Activated T-cell treated with anti-CD3 and anti-CD28 coated beads, Interleukin-2, amount 50 U/mL, for 1 hour (primary cell): ENCODE measurements at places on chromosomes 4 and X.

DNA sequence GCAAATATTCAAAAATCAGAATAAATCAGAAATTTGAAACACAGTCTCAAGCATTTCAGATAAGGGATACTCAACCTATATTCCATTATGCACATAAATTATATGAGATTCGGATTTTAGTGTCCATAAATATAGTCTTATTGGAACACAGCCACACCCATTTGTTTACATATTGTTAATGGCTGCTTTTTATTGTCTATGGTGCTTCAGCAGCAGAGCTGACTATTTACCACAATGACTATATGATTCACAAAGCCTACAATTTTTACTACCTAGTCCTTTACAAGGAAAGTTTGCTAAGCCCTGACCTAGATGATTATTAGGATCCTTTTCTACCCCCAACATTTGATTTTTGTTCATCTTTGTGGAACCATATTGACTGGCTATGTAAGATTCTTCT lies 63.9 kb downstream of the IL1RAPL1 start:
- no peak for DNase-seq

GRCh38 chr4:4333265-4333706 lies 43.2 kb downstream of the ZBTB49 start:
- DNase-seq: no peak

GRCh38 chr4:159425737-159426305 lies 322.9 kb downstream of the RAPGEF2 start:
- no peak for DNase-seq

GRCh38 chrX:153970357-153971123 lies 1.1 kb downstream of the HCFC1 start:
- DNase-seq: no peak

DNA sequence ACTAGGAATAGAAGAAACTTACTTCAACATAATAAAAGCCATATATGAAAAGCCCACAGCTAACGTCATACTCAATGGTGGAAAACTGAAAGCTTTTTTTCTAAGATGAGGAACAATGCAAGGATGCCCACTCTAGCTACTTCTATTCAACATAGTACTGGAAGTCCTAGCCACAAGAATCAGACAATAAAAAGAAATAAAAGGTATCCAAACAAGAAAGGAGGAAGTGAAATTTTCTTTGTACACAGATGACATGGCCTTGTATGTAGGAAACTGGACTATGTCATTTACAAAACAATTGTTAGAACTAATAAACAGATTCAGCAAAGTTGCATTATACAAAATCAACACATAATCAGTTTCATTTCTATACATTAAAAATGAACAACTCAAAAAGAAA lies 25.5 kb upstream of the NXT2 start:
- DNase-seq: no peak

DNA sequence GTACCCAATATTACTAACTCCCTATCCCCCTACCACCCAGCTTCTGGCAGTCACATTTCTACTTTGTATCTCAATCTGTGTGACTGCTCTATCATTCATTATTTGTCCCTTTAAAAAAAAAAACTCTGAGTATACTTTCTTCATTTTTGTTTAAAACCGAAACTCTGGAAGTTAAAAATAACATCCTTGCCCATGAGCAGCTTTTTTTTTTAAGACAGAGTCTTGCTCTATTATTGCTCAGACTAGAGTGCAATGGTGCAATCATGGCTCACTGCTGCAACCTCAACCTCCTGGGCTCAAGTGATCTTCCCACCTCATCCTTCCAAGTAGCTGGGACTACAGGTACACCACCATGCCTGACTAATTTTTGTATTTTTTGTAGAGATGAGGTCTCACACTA lies 15.8 kb downstream of the UBE2K start:
- DNase-seq: no peak

DNA sequence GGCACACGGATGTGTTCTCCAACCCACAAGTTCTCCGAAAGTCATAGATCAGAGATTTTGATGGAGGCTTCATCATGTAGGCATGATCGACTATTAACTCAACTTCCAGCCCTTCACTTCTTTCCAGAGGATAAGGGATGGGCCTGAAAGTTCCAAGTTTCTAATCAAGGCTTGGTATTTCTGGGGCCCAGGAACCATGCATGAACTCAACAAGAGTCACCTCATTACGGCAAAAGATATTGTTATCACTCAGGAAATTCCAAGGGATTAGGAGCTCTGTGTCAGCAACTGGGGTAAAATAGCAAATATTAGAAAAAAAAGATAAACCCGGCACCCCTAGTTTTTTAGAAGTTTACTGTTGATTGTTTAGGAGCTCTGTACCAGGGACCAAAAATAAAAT lies 240.1 kb upstream of the PPP1R2C start:
- DNase-seq: no peak

- no peak for DNase-seq
Observed at GRCh38 chr4:4332529-4332928, 42.5 kb downstream of the ZBTB49 start.

GRCh38 chrX:71251466-71251973 lies 2.4 kb downstream of the ZMYM3 start:
- DNase-seq: no peak

DNA sequence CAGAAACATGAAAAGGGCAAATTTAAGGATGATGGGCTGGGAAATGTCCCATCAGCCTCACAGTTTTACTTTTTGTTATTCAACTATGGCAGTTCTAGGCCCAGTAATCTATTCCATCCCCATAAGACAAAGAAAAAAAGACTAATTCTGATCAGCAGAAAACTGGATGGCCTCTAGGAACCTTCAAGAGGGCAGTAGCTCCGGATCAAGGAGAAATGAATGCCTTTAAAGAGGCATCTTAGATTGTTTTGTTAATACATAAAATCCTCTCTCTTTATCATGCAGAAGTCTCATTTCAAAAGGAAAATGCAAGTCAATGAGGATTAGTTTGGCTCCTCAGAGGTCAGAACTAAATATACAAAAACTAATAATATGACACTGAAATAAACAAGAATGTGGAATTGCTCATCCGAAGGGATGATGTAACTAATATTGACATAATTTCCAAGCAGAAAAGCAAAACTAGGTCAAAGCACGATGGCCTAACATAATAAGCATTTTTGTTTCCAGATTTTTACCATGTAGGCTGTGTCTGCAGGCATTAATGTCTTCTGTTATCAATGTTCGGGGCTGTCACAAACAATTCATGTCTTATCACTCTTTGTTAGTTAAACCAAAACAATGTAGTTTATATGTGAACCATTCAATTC lies 8.8 kb downstream of the MID1 start:
- DNase-seq: no peak

GRCh38 chr4:7624396-7624980 lies 189.8 kb upstream of the PSAPL1 start:
- no peak for DNase-seq

DNA sequence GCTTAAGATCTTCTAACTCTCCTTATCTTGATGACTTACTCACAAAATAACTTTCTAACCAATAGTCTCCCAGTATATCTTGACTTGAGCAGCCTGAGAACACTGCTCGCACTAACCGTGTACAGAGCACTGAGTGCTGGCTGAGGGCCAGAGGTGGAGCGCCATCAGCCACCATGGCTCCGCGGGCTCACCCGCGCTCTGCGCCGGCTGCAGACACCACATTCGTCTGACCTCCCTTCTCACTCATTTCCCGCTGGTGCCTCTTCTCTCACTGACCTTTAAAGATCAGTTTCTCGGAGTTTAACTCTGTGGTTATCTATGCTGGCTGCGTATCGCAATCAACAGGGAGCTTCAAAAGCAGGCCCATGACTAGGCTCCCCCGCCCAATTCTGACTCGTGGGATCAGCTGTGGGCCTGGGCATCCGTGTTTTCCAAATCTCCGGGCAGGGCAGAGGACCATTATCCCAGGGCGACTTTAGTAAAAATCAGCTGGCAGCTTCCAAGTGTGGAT lies 78.6 kb downstream of the HAUS3 start:
- no peak for DNase-seq

- no peak for DNase-seq
Observed at GRCh38 chr4:110188113-110188512, 10.3 kb downstream of the ELOVL6 start.

DNA sequence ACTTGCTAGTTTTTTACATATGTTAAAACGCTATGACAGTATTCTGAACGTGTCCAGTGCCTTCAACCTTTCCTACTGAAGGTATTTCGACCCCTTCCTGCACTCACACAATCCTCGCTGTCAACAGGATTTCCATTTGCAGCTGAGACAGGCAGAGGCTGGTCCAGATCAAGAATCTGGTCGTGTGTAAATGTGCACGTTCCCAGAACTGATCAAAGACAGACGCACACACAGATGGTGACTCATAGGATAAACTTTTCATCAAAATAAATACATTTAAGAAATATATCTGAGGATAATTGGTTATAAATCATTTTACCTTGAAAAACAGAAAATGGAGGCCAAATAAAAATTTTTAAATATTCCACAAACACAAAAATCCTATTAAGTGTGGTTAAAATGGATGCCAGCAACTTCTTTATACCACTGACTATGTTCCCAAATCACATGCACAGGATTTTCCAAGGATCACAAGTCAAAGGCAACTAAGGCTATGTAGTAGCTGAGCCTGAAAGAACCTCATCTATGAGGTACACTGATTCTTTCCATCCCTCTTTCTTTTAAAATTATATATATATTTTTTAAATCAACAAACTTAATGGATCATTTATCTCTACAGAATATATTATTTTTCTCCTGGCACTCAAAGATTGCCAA lies 85.9 kb downstream of the RNF150 start:
- DNase-seq: no peak

- DNase-seq: no peak
Observed at GRCh38 chr4:184282895-184283654, 65.4 kb upstream of the ENPP6 start.

DNA sequence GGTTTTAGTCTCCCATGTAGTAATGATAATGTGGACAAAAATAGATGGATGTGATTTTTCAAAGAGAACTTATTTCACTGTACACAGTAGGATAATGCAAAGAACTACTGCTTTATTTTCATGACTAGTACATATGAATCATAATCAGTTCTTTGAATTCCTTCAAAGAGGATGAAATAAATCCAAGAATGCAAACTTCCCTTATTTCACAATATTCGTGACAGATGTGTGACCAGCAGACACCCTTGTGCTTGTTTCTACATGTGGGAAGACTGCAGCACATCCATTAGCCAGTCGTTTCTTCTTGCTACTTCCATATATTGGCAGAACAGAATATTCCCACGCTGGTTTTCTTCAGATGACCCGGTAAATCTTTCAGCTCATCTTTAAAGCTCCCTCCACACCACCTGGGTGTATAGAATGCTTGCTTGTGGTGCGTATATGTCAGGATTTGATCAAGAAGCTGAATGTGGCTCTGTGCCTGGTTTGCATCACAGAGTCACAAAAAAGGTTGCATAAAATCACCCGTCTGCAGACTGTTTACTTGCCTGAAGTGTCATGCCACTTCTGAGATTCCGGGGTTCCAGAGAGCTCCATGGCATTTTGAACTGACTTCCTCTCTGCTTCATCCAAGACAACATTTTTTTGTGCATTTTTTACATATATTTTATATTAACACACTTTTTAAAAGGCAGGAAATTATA lies 47.7 kb upstream of the FAT4 start:
- DNase-seq: no peak

- DNase-seq: no peak
Observed at GRCh38 chr4:20430259-20430941, 178.7 kb downstream of the SLIT2 start.

DNA sequence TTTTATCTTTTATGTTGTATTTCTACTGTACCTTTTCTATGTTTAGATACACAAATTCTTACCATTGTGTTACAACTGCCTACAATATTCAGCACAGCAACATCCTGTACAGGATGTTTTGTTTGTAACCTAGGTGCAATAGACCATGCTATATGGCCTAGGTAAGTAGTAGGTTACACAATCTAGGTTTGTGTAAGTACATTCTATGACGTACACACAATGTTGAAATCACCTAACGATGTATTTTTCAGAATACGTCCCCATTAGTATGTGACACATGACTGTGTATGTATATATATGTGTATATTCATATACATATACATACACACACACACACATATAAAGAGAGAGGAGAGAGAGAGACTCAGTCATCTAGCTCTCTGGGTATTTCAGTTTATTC lies 103.5 kb downstream of the CLNK start:
- DNase-seq: no peak

DNA sequence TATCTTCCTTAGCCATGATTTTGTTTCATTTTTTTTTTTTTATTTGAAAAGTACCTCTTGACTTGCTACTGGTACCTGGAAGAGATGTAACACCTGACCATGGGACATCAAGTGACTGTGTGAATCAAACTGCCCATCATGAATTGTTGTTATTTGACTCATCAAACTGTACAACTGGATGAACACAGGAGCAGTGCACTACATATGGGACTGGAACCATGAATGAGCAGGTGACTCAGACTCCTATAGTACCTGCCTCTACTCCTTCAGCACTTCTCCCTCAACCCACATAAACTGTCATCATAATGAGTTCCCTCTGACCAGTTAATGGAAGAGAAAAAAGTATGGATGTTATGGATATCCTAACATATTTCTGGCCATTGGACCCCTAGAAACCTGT lies 15.9 kb upstream of the UBE2D3 start:
- no peak for DNase-seq

GRCh38 chrX:13658602-13659001 lies 5.7 kb downstream of the TCEANC start:
- DNase-seq: no peak

- DNase-seq: peak; percentile 61
Observed at GRCh38 chrX:119887721-119888425, 7.8 kb upstream of the AKAP14 start.

- DNase-seq: peak; percentile 72
Observed at GRCh38 chr4:164956766-164957643, 20.5 kb downstream of the TRIM61 start.

- no peak for DNase-seq
Observed at GRCh38 chrX:69037786-69038185, 127.5 kb downstream of the PJA1 start.

- peak; percentile 46 for DNase-seq
Observed at GRCh38 chrX:136953867-136954787, 73.6 kb upstream of the RBMX start.

GRCh38 chrX:136954930-136955329 lies 74.4 kb upstream of the RBMX start:
- DNase-seq: no peak

GRCh38 chr4:7414046-7414445 lies 20.7 kb downstream of the PSAPL1 start:
- DNase-seq: peak; percentile 4

DNA sequence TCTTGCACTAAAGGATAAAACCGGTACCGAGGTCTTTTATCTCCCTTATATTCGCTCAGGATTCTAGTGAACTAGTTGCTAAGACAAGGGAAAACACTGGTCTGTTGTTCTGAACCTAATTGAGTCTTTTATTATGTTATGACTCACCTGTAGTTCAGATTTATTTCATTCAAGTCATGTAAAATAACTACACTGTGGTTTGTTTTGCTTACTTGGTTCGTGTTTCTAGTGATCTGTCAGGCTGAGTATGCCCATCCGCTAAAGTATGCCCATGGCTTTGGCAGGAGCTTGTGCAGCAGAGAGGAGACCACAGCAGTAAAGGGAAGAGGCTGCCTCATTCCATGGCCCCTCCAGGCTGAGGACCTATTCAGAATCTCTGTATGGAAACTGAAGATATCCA lies 126.1 kb downstream of the AFF1 start:
- no peak for DNase-seq
